Stimulated activated CD4-positive, alpha-beta T cell treated with anti-CD3 and anti-CD28 coated beads, TNF-alpha, amount 100 ng/mL, for 1 hour (primary cell): ENCODE measurements at places on chromosomes 7 and 10.

- DNase-seq = no peak
These were observed 206.2 kb downstream of the DIP2C start for GRCh38 chr10:483261-483660.

DNA sequence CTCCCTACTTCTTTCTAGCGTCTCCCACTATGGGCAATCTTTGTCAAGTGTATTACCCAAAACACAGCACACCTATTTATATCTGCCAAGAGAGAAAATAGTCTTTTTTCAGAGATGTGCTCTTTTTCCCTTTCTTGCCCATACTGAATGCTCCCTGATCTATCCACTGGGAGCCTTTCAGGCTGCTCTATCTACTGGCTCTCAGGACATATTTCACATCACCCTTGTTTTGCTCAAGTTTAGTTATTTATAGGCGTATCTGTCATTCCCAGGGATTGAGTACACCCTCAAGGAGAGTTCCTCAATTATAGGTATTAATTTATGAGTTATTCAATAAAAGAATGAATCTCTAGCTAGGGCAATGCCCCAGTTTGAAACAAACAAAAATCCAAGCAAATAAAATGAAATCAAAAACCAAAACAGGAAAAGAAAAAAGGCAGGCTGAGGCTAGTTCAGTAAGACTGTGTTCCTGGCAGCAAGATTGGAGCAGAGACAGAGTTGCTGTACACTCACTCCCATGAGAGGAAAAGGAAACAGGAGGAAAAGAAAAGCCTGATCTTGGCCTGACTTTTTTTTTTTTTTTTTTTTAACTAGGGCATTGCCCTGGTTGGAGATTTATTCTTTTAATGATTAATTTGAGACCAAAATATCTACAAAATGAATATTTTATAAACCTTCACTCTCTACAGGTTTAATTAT, 665.9 kb upstream of the PCDH15 start:
- DNase-seq = no peak

DNA sequence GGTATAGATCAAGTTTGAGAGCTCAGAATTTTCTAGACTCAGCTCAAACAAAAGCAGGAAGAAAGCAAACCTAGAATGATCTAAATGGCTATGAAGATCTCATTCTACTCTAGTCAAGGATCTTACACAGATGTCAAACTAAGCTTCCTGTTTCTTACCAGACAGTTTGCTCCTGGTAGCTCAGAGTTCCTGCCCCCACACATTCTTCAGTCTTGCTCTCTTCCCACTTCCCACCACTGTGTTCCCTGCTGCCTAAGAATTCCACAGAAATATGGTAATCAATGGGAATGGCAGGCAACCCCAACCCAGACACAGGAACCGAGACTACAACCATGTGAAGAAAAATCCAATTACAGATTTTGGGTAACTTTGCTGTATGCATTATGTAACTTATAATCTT, 133.4 kb upstream of the PTN start:
- no peak for DNase-seq

- no peak for DNase-seq
These were observed 1.2 kb downstream of the BMI1 start for GRCh38 chr10:22321924-22322640.

GRCh38 chr7:99106411-99106810, 37.5 kb downstream of the SMURF1 start:
- no peak for DNase-seq

- DNase-seq = no peak
These were observed 3.3 kb downstream of the IMMP2L start for GRCh38 chr7:111558991-111559390.

DNA sequence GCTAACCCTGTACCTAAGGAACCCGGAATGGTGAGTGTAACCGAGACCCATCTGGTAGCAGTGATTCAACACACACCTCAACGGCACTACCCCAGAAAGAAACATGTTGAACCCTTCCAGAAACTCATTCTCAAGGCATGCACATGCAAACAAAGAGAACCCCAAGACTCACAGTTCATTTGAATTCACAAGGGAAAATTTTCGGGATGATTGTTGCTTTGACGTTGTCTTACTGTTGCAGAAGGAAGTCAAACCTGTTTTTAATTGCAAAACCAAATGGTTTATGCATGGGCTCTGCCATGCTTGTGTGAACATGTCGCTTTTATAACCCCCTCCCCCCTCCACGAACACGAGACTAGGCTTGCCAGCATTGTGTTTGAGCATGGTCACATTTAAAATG, 539.7 kb downstream of the GATA3 start:
- DNase-seq = no peak

DNA sequence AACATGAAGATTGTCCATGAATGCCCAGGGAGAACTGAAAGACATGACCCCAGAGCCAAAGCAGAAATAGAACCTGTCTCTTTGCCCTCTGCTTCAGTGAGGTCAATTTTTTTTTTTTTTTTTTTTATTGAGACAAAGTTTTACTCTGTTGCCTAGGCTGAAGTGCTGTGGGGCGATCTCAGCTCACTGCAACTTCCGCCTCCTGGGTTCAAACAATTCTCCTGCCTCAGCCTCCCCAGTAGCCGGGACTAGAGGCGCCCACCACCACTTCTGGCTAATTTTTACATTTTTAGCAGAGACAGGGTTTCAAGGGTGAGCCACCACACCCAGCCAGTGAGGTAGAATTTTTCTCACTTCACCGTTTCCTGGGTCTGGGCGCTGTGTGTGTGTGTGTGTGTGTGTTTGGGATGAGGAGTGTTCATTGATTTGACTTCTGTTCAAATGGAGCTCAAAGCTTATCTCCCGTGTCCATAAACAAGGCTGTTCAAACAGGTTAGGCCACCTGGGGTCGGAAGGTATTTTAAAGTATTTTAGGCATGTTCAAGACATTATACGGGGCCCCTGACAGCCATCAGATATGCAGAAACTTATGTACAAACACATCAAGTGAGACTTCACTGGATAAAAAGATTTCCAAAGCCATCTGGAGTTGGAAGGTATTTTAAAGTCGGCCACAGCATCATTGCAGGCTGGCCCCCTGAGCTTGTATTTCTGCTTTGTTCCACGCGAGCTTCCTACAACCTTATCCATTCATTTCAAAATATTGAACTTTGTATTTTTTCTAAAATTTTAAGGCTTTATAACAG, 93.8 kb downstream of the MAP3K8 start:
- DNase-seq = no peak

GRCh38 chr10:71252220-71252619, 39.9 kb downstream of the UNC5B start:
- no peak for DNase-seq

- no peak for DNase-seq
These were observed 81.8 kb downstream of the PTPN20 start for GRCh38 chr10:46992803-46993561.

DNA sequence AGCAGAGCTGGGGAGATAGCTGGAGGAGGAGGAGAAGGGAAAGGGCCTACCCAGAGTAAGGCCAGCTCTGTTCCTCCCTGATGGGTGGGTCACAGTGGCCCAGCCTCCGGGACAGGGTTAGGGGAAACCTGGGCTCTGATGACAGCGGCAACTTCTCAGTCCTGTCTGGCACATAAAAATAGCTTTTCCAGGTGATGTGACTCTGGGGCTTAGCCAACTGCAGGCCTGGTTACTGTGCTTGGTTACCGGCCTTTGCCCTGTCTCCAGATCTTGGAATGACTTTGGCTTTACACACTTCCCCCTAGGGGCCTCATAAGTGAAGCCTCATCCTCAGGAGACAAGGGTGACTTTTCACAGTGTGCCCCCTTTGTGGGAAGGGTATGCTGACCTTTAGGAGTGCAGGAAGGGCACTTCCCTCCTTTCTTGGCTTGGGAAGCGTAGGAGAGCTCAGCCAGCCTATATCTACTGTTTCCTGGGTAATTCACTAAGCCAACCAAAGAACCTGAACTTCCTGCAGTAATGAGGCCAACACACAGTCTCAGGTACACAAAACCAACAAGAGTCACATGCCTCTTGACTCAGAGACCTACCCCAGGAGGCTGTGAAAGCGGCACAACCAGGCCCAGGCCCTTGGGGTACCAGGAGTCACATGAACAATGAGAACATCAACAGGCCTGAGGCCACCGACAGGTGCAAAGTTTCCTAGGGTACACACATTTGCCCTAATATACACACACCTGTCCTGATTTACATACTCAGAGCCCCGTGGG, 11.7 kb upstream of the HILPDA start:
- no peak for DNase-seq

- DNase-seq = no peak
These were observed 431.1 kb upstream of the KLF6 start for GRCh38 chr10:4215963-4216575.

GRCh38 chr7:47181746-47182361, 400.1 kb downstream of the TNS3 start:
- DNase-seq = no peak

DNA sequence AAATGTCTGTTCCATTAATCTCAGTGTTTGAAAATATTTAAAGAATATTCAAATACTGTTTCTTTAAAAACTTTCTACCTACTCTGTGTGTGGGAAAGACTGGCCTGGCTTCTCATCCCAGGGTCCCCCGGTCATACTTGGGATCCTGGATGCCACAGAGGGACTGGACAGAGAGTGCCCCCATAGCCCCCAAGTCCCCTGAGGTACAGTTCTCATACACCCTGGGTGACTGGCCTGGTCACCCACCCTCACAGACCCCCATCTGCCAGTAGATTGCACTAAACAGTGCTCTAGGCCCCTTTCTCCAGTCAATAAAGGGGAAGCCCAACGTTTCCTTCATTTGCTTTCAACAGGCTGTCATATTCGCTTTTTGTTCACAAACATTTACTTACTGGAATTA, 3.0 kb downstream of the TMEM273 start:
- no peak for DNase-seq

- DNase-seq = no peak
These were observed 77.5 kb downstream of the ARID5B start for GRCh38 chr10:61978965-61979364.

DNA sequence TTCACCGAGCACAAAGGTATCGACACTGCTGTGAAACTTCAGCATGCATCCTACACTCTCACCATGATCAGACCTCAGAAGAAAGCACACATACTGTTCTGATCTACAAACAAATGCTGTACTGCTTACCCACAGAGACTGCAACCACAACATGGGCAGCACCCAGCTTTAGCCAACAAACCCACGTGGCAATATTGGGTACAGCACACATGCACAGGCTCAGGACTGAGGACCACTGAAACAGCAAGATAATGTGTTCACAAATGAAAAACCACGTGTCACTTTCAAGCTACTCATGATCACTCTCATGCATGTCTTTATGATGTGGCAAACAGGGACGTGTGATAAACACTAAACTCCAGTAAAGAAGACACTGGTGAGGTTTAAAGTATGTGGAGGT, 119.3 kb upstream of the PTN start:
- no peak for DNase-seq

DNA sequence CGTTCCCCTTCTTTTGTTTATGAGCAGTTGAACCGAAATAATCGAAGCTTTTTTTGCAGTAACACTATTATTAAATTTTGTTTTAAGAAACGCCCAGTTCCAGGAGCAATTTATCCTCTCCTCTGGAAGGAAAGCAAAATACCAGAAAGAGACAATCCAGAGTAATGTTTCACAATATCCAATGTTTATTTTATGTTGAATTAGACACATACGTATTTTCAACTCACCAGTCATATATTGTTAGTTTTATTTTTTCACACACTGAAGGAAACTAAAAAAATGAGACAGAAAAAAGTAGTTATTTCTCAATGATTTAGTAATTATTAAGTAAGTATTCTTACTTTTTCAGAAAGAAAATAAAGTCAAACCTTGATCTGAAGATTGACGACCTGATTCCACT, 85.1 kb downstream of the MYOF start:
- no peak for DNase-seq

DNA sequence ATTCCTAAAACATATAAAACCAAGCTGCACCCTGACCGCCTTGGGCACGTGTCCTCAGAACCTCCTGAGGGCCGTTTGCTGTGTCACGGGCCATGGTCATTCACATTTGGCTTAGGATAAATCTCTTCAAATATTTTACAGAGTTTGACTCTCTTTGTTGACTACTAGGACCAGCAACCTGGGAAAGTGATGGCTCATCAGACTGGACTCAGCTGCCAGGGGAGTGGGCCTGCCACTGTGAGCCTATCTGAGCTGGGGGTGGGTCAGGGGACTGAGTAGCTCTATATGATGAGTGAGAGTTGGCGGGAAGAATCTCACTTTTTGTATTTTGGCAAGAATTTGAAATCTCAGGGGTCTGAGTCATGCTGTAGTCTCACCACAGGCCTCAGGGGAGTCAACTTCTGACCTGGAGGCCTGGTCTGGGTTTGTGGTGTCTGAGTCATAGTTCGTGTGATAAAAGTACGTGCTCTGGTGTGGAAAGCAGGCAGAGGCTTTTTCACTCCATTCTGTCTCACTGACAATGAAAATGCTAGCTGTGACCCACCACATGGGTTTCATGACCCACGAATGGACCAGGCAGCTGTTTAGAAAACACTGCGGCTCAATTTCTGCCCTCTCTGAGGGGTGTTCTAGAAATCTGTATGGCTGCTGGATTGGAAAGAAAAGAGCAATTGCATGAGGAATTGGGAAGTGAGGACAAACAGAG, 4.2 kb upstream of the UPP1 start:
- peak; percentile 46 for DNase-seq

DNA sequence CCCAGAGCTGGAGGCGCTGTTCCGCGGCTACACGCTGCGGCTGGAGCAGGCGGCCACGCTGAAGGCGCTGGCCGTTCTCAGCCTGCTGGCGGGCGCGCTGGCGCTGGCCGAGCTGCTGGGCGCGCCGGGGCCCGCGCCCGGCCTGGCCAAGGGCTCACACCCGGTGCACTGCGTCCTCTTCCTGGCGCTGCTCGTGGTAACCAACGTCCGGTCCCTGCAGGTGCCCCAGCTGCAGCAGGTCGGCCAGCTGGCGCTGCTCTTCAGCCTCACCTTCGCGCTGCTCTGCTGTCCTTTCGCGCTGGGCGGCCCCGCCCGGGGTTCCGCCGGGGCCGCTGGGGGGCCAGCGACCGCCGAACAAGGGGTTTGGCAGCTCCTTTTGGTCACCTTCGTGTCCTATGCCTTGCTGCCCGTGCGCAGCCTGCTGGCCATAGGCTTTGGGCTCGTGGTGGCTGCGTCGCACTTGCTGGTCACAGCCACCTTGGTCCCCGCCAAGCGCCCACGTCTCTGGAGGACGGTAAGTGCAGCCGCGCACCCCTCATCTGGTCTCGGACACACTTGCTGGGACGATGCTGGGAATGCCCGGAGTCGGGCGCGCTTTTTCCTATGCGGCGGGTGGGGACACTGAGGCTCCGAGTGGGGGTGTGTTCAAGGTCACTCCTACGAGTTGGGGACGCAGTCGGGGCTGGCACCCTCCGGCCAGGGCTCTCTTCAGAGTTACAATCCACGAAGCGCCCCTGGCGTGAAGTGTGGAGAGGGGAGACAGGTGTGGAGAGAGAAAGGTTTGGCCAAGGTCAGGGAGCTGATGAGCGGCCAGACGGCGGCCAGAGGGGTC, 717 bp downstream of the ADCY1 start:
- no peak for DNase-seq

- DNase-seq = no peak
These were observed 601 bp downstream of the ADAM8 start for GRCh38 chr10:133276100-133276434.
